ENCODE measurements at places on chromosomes 7 and 10. TPM values are rescaled to one million over a fixed set of nuclear protein-coding genes. Genes with fewer than 3 reads are reported as not detected.

DNA sequence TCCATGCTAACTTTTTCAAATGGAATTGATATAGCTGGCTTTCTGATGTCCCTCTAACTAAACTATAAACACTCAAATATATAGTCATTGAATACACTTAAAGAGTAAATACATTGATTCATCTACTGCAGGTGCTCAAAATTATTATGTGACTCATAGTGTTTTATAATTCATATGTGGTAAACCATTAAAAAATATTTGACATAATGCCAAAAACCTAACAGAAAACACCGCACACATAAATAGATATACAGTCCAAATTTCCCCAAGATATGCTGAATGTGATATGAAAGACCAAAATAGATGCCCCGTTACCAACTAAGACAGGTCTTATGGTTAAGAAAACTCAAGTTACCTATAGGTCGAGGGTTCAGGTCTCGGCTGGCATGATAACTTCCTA, 171.7 kb upstream of the SEMA3E start:
- no peak for DNase-seq

GRCh38 chr7:106773228-106773627, 91.9 kb upstream of the PIK3CG start:
- no peak for DNase-seq

GRCh38 chr10:12777840-12778585, 223.5 kb downstream of the CCDC3 start:
- no peak for DNase-seq

DNA sequence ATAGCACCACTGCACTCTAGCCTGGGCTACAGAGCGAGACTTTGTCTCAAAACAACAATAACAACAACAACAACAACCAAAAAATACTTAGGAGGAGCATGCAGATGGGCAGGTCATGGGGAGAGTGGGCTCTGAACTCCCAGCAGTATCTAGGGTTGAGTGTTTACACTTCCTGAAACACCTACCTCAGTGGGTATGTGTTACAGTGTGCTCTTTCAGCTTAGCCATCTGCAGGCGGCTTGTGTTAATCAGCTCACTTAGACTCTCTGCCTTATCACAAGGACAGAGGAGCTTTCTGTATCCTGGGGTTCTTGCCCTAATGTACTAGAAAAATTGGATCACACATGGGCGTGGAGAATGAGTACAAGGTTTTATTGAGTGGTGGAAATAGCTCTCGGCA, 340.2 kb downstream of the KIF20B start:
- DNase-seq, result no peak

DNA sequence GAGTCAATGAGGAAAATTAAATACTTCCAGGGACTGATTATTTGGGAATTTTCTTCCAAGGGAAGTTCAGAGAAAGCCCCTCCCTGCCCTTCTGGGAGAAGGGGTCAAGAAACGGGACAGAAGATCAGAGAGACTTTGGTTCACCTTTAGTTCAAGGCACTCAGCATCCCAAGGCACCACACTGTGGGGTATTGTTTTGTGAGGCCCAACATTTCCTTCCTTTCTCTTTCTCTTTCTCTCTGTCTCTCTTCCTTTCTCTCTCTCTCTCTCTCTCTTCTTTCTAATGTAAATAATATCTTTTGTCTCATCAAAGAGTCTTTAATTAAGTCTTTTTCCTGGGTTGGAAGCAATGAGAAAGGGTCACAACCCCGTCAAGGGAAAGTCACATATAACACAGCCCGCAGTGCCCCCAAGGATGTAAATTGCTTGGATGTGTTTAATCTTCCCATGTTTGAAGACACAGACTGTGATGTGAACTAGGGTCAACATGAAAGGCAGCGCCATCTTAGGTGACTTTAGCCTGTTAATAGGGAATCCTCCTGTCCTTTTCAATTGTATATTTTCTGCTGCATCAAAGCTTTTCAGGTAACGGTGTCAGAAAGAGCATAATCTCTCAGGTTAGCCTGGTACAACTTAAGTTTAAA, 983.3 kb upstream of the C7orf33 start:
- DNase-seq, result no peak

DNA sequence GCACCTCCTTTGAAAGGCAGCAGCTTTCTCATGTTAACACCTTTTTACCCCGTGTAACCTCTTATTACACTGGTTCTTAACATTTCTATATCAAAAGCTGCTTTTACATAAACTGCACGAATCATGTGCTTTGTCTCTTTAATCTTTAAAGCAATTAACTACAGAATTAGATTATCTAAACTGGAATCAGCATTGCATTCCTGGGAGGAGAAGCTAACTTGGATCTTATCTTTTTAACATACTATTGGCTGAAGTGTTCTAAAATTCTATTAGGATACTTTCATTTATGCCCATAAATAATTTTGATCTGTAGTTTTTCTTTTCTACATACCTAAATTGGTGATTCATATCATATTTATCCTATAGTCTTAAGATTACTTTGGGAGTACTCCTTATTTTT, 428.4 kb upstream of the IGFBP3 start:
- DNase-seq, result no peak

DNA sequence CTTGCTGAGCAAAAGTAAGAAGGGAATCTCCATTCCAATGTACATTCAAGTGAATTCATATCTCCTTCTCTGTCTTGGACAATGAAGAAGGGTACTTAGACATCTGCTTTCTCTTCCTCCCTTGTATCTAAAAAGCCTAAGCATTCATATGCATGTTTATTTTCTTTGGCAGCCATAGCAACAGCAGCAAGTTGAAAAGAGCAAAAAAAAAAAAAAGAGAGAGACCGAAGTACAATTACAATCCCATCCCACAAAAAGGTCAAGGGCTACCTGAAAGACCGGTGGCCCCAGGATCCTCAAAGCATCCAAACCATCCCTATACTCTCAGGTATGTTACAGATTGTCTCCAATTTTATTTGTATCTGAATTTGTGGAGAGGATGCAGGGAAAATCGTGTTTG, 4.1 kb downstream of the OR2F1 start:
- DNase-seq, result no peak

- DNase-seq, result peak; percentile 91
Observed at GRCh38 chr7:13641714-13642113, 347.8 kb downstream of the ETV1 start.

GRCh38 chr10:103929381-103929921, 11.5 kb upstream of the STN1 start:
- DNase-seq, result no peak

DNA sequence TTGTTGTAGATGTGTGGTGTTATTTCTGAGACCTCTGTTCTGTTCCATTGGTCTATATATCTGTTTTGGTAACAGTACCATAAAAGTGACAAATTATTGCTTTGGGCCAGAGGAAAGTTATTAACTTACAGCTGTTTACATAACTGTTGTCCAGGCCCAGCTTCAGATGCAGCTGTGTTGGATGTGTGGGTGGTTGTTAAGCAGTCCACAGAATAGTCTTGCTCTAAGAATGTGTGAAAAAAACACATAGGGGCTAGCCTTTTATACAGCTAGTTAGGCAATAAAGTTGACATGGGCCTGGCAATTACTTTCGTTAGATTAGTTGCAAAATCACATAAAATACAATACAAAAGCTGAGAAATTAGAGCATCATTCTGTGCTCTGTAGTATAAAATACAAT, 31.9 kb downstream of the DLD start:
- no peak for DNase-seq

ASZ1 gene
- total RNA-seq, result not detected

LRRD1 gene
- total RNA-seq, result 0.25 TPM

WDR37 gene
- 23.5 TPM for total RNA-seq

UBTD1 gene
- total RNA-seq, result 17.4 TPM

MSS51 gene
- 2.4 TPM for total RNA-seq

GATAD1 gene
- 35.8 TPM for total RNA-seq

Measured in kidney (tissue), 22 donors.